ENCODE measurements at places on chromosomes 5 and 9. TPM values are rescaled to one million over a fixed set of nuclear protein-coding genes. Genes with fewer than 3 reads are reported as not detected.

DNA sequence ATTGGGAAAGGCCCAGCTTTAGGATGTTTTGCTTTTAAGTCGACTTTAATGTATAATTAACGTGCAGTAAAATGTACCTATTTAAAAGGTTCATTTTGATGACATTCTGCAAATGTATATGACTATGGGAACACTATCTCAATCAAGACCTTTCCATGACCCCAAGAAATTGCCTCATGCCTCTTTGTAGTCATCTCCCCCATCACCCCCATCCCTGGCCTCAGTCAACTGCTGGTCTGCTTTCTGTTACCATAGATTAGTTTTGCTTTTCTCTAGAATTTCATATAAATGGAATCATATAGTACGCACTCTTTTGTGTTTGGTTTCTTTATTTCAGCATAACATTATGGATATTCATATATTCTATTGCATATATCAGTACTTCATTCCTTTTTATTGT is 80.7 kb upstream of the C9orf72 start:
- H3K4me3 ChIP-seq, result no peak overlapping the region
- no peaks in the 10 kb centered on the region for H3K27me3 ChIP-seq
- H3K36me3 ChIP-seq, result no peaks in the 10 kb centered on the region
- no peak for DNase-seq
- no peak overlapping the region for H3K27ac ChIP-seq

GRCh38 chr5:6177926-6178325 is 200.4 kb downstream of the MED10 start:
- no peak for DNase-seq
- H3K36me3 ChIP-seq, result no peaks in the 10 kb centered on the region
- no peak overlapping the region for H3K4me3 ChIP-seq
- H3K4me1 ChIP-seq, result no peaks in the 10 kb centered on the region
- H3K27ac ChIP-seq, result no peak overlapping the region
- no peaks in the 10 kb centered on the region for H3K27me3 ChIP-seq

DNA sequence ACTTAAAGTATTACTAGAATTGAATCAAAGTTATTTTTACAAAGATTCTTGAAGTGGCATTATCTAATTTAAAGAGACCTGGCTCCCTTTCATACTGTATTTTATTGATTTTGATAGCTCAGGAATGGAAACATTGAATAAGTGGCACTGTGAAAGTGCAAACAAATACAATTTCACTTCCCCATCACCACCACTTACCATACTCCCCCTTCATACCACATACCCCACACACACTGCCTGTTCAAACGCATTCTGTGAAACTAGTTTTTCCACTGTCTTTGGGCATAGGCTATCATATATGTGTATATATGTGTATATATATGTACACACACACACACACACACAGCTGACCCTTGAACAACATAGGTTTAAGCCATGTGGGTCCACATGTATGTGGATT is 62.1 kb upstream of the ATG10 start:
- no peaks in the 10 kb centered on the region for H3K36me3 ChIP-seq
- H3K4me3 ChIP-seq, result no peak overlapping the region
- H3K4me1 ChIP-seq, result no peaks in the 10 kb centered on the region
- no peaks in the 10 kb centered on the region for H3K27me3 ChIP-seq

GRCh38 chr5:132267931-132268768 is 10.7 kb downstream of the PDLIM4 start:
- H3K4me1 ChIP-seq, result peaks cover 15% of the 10 kb centered on the region
- no peaks in the 10 kb centered on the region for H3K27me3 ChIP-seq
- no peaks in the 10 kb centered on the region for H3K36me3 ChIP-seq
- no peak for DNase-seq
- no peak overlapping the region for H3K4me3 ChIP-seq
- no peak overlapping the region for H3K27ac ChIP-seq

DNA sequence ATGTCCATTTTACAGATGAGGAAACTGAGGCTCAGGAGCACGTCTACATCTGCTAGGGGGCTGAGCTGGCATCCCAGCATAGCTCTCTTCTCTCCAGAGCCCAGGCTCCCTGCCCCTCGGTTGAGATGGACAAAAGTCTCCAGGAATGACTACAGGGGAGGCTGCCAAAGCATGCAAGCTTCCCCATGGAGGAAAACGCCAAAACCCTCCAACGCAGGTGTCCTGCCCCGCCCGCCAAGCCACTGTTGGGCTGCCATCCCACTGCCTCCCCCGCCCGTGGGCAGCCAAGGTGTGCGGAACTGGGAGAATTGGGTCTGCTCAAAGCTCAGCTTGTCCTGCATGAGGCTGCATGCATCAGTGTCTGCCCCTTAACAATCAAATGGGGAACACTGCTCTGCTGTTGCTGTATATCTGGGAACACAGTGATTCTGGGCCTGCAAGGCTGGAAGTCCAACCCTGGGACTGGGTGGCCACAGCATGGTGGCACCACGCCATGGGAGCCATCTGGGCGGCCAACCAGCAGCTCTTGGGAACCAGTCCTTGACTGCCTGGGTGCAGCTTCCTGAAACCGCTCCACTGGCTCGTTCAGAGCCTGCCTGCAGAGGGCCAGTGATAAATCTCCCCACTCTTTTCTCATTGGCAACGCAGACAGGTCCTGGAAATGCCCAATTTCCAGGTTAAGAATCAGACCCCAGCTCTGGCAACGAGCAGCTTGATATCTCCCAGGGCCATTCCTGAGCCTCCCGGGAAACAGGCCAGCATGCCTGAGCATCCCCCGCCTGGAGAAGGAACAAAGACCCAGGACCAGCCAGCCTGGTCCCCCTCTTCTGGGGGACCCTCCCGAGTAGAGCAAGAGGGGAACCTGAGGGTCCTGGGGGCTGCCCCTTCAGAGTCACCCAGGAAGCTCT is 3.5 kb downstream of the RALGDS start:
- no peak overlapping the region for H3K27ac ChIP-seq
- peaks cover 95% of the 10 kb centered on the region for H3K4me1 ChIP-seq
- no peak overlapping the region for H3K4me3 ChIP-seq

GRCh38 chr5:1190837-1191239 is 10.6 kb upstream of the SLC6A19 start:
- no peaks in the 10 kb centered on the region for H3K36me3 ChIP-seq
- H3K27me3 ChIP-seq, result peaks cover 18% of the 10 kb centered on the region
- no peak overlapping the region for H3K4me3 ChIP-seq
- no peak overlapping the region for H3K27ac ChIP-seq

DNA sequence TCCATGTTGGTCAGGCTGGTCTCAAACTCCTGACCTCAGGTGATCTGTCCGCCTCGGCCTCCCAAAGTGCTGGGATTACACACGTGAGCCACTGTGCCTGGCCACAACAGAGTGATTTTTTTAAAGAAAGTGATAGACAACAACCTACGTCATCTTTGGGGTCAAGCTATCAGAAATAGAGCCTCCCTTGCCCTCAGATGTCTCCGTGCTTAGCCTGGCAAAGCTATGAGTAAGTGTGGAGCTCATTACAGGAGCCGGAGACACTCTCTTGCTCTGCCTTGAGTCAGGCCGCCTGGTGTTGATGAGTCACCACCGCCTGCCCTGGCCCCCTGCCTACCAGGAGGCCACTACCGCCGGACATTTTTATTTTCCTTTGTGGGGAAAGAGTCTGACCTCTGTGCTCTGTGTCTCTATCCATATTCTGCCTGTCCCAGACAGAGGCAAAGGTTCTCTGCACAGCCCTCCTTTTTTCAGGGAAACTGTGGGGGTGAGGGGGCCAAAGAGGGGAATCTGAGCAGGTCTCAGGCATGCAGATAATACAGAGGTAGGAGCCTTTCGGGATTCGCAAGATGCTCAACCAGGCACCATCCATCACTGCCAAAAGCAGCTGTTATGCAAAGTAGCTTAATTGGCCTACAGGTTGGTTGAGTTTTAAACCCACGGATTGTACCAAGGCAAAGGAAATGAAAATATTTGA is 123.7 kb upstream of the CPEB4 start:
- no peaks in the 10 kb centered on the region for H3K27me3 ChIP-seq
- no peak overlapping the region for H3K27ac ChIP-seq

DNA sequence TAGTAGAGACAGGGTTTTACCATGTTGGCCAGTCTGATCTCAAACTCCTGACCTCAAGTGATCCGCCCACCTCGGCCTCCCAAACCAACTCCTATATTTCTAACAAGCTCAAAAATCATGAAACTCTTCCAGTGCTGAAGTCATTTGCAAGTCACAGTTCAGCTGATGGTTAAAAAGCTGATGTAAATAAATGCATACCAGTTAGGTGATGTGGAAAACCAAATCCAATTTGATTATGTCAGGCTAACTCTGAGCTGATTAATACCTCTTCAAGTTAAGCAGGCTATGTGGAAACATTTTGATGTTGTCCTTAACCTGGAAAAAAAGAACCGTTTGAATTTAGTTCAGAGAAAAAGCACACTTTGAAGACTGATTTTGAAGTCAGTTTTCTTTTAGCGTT is 51.0 kb downstream of the TMEM252 start:
- DNase-seq, result no peak
- peaks cover 2% of the 10 kb centered on the region for H3K27me3 ChIP-seq
- H3K4me3 ChIP-seq, result no peak overlapping the region
- H3K4me1 ChIP-seq, result no peaks in the 10 kb centered on the region
- no peak overlapping the region for H3K27ac ChIP-seq

GRCh38 chr9:33151007-33151557 is 16.1 kb downstream of the B4GALT1 start:
- no peak for DNase-seq
- peaks cover 69% of the 10 kb centered on the region for H3K4me1 ChIP-seq

- H3K4me1 ChIP-seq, result no peaks in the 10 kb centered on the region
- no peaks in the 10 kb centered on the region for H3K27me3 ChIP-seq
- no peaks in the 10 kb centered on the region for H3K36me3 ChIP-seq
- no peak overlapping the region for H3K27ac ChIP-seq
- DNase-seq, result no peak
Observed at GRCh38 chr5:158747816-158748432, 351.8 kb downstream of the EBF1 start.

GRCh38 chr9:91714020-91714806 is 235.8 kb downstream of the ROR2 start:
- H3K4me1 ChIP-seq, result peaks cover 19% of the 10 kb centered on the region
- H3K36me3 ChIP-seq, result no peaks in the 10 kb centered on the region
- H3K27ac ChIP-seq, result no peak overlapping the region
- DNase-seq, result no peak
- H3K4me3 ChIP-seq, result peak overlapping the region; percentile 19
- peaks cover 27% of the 10 kb centered on the region for H3K27me3 ChIP-seq

GRCh38 chr5:10272053-10272874 is 22.2 kb downstream of the CCT5 start:
- no peak overlapping the region for H3K27ac ChIP-seq
- no peak overlapping the region for H3K4me3 ChIP-seq
- H3K27me3 ChIP-seq, result peaks cover 4% of the 10 kb centered on the region
- no peaks in the 10 kb centered on the region for H3K36me3 ChIP-seq
- H3K4me1 ChIP-seq, result peaks cover 6% of the 10 kb centered on the region

- no peaks in the 10 kb centered on the region for H3K4me1 ChIP-seq
- DNase-seq, result no peak
- H3K36me3 ChIP-seq, result no peaks in the 10 kb centered on the region
- H3K27ac ChIP-seq, result no peak overlapping the region
Observed at GRCh38 chr5:93995126-93995621, 253.8 kb upstream of the POU5F2 start.

Gene TRIP13
- total RNA-seq, result 0.66 TPM

Gene SMIM33
- total RNA-seq, result 0.08 TPM

Gene LCN9
- not detected for total RNA-seq

Gene LCN1
- total RNA-seq, result not detected

Gene HDAC3
- total RNA-seq, result 52.7 TPM

Gene SHROOM1
- total RNA-seq, result not detected

Gene TICAM2
- 0.30 TPM for total RNA-seq

Gene NIPBL
- 108 TPM for total RNA-seq

Gene SLC25A2
- total RNA-seq, result not detected

Gene PFN3
- total RNA-seq, result not detected

Gene NTRK2
- 0.06 TPM for total RNA-seq

Gene LPAR1
- total RNA-seq, result not detected

Measured in CD4-positive, alpha-beta T cell (primary cell).